Stimulated activated CD4-positive, alpha-beta T cell treated with anti-CD3 and anti-CD28 coated beads, Interleukin-15, amount 100 ng/mL, for 1 hour (primary cell): ENCODE measurements at places on chromosomes 6 and 20.

GRCh38 chr6:139580592-139581484 is 206.4 kb upstream of the CITED2 start:
- DNase-seq = no peak

DNA sequence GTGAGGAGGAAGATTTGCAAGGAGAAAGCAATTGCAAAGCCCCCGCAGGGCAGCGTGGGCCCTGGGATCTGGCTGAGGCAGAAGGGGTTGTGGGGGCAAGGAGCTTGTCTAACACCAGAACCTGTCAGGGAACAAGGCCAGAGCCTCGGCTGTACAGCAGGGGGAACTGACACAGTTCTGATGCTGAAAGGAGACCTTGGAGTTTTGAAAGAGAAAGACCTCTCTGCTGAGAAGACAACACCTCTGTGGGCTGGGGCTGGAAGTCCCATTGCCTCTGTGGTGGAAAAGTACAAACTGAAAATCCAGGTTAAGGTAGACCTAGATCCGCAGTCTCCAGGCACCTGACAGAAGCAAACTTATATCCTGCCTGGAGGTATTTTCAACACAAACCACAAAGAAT is 86.9 kb upstream of the CST7 start:
- DNase-seq = no peak

DNA sequence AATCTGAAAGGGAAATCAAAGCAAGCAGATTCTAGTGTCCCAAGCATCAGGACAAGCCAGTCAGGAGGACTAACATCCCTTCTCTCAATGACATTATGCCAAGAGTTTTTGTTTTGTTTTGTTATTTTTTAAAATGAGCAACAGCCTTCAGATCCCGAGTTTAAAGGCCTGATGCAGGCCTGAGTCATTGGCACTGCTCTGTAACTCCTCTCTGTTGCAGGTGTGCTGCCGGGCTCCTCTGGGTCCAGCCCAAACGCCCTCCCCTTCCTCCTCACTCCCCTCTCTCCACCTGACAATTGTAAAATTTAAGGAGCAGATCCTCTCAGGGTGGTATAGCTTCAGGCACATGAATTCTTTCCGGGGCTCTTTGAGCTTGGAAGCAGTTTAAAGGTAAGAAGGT is 502.0 kb downstream of the BMP2 start:
- no peak for DNase-seq

- no peak for DNase-seq
Observed at GRCh38 chr6:11732036-11732631, 46.5 kb downstream of the ADTRP start.

DNA sequence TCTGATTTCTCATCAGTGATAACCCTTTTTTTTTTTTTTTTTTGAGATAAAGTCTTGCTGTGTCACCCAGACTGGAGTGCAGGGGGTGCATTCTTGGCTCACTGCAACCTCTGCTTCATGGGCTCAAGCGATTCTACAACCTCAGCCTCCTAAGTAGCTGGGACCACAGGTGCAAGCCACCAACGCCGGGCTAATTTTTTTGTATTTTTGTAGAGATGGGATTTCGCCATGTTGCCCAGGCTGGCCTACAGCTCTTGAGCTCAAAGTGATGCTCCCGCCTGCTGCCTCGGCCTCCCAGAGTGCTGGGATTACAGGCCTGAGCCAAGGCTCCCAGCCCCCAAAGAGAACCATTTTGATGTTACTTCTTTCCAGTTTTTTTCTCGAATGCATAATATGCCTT is 2.2 kb downstream of the FABP7 start:
- DNase-seq = no peak

DNA sequence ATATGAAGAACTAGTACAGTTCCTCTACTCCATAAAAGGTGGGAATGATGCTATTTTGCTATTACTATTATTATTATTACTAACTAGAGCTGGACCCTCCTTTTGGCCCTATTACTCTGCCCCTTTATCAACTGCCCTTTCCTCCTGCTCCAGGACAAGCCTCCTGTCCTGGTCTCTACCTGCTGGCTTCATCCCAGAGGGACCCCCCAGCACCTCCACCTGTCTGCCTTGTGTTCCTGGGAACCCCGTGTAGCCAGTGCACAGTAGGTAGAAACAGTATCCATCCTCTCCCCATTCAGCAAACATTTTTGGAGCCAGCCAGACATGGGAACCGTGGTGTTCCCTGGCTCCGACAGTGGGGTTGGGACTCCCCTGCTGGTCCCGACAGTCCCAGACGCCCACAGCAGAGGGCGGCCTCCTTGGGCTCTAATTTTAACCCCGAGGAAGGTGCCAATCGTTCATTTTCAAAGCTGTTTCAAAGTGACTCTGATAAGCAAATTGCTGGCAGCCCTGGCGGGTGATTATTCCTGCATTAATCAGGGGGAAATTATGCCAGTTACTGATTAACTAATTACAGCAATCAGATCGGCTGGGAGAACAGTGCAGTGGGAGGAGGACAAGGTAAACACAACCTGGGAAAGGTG is 44.2 kb upstream of the MDGA1 start:
- no peak for DNase-seq

DNA sequence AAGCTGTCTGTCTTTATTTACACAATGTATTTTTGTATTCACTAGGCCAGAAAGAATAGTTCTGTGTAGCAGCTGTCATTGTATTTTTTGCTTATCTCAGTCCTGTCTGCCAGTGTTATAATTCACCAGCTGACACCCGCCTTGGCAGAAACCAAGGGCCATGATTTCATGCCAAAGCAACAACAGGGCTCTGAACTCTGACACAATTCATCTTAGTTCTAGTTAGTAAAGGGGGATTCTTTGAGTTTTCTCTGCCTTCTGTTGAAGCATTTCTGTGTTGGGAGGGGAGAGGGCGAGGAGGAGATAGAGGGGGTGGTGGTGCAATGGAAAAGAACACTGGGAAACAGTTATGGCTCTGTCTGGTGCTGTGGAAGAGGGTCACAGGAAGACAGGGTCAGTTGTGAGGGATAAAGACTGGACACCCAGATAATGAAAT is 684.6 kb upstream of the MARCKS start:
- no peak for DNase-seq

- no peak for DNase-seq
Observed at GRCh38 chr20:18545566-18545965, 21.7 kb upstream of the SMIM26 start.

DNA sequence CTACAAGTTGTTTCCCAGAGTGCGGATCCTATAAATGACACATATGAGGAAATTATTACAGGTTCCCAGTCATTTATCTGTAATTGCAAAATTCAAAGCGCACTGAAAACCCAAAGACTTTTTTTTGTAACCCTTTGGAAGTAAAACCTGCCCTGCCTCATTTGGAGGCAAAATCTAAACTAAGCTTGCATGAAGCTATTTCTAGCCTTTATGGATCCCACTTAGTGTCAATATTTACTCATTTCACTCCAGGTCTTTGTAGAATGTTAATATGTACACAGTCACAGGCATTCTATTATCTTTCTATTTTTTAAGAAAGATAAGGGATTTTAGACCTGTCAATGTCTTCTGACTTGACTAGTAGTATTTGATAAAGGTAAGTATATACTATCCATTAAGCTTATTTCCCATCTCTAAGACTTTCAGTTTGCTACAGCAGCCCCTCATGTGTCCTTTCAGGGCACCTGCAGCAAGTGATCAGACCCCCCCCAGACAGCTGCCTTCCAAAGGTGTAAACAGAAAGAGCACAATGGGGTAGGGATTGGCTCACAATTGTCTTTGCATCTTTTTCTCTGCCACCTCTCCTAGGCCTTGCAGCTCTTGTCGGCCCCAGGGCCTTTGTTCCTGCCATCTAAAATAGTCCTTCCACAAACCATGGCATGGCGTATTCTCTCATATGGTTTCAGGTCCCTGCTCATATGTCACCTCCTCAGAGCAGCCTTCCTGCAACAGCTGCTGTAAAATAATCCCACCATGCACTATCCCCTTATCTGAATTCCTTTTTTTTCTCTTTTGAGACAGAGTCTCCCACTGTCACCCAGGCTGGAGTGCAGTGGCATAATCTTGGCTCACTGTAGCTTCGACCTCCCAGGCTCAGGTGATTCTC is 1.3 kb upstream of the REPS1 start:
- DNase-seq = no peak

DNA sequence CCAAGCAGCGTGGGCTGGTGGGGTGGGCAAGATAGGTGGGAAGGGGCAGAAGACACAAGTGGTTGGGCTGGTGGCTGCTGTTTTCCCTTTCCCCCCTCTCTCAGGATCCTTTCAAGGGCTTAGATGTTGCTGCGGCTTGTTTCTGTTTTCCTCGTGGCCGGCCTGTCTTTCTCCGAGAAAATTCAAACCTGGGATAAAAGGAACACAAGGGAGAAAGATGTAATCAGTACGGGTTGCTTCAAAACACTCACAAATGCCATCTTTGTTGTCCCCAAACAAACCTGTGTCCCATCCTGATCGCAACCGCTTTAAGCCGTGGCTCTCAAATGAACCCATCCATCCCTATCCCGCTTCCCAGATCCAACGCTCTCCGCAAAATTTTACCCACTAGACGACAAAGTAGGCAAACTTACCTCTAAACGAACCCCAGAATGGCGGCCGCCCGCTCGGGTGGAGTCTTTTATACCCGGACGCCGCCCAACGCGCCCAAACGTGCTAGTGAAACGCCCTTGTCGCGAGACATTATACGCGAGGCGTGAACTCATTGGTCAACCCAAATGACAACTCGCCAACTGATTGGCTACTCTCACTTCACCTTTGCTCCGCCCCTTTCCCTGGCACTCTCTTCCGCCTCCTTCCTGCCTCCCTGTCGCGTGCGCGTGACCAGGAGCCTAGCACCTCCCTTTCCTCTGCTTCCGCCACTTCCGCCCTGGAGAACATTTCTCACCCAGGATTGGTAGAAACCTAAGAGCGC is at the start of gene PPP1R10:
PPP1R10 (minus strand) TSS at position 433 of the 754 bp plus-strand sequence. CDS start 7,299 bp downstream, outside the sequence.
- peak; percentile 90 for DNase-seq

DNA sequence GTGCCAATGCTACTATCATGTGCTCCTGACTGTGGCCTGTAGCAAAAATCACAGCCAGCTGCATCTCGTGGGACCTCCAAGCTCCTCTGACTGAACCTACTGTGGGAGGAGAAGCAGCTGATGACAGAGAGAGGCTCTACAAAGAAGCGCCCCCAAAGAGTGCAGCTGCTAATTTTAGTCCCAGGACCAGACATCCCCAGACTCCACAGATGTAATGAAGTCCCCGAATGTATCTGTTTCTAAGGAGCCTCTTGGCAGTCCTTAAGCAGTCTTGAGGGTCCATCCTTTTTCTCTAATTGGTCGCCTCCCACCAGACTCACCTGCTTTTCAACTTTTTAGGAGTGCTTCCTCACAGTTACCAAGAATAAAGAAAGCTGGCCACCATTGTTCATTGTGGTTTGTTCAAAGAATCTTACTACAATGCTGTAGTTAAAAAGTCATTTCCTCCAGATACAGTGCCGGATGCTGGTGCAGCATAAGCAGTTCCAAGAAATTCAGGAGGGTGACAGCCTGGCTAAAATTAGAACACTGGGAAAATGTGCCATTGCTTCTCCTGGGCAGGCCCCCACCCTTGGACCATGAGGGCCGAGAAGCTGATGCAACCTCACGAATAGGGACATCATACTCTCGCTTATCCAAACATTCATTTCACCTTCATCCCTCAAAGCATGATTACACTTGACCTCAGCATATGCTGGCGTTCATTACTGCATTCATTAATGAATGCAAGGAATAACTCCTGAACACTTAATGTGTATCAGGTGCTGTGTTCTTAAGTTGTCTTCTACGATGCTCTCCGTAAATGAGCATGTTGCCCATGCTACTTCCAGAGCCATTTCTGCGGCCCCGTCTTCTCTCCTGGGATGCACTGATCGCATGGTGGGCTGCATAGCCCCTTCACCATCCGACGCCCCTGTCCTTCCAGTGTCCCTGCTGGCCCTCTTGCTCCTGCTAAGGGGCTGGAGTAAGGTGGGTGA is 66.4 kb downstream of the LY86 start:
- DNase-seq = no peak

GRCh38 chr6:41642960-41643898 is 5.0 kb downstream of the MDFI start:
- no peak for DNase-seq

- no peak for DNase-seq
Observed at GRCh38 chr6:144488590-144488989, 203.5 kb downstream of the UTRN start.

GRCh38 chr6:49579649-49580048 is 29.2 kb downstream of the C6orf141 start:
- DNase-seq = no peak

GRCh38 chr6:33217246-33217645 is 8.9 kb downstream of the RING1 start:
- DNase-seq = no peak

- DNase-seq = no peak
Observed at GRCh38 chr20:12823734-12824133, 185.0 kb upstream of the SPTLC3 start.

GRCh38 chr20:63895952-63896263 is 982 bp downstream of the DNAJC5 start:
- DNase-seq = no peak

- DNase-seq = no peak
Observed at GRCh38 chr6:114049367-114049966, 78.5 kb upstream of the HDAC2 start.

GRCh38 chr20:51189814-51190782 is 167.2 kb upstream of the KCNG1 start:
- DNase-seq = no peak

GRCh38 chr6:52530351-52530750 is 46.5 kb downstream of the TRAM2 start:
- DNase-seq = no peak

GRCh38 chr6:15048367-15048766 is 197.5 kb upstream of the JARID2 start:
- DNase-seq = no peak

GRCh38 chr6:129957941-129958898 is 60.2 kb upstream of the L3MBTL3 start:
- DNase-seq = no peak

GRCh38 chr6:30726506-30727413 is 6.6 kb downstream of the TUBB start:
- DNase-seq = no peak

DNA sequence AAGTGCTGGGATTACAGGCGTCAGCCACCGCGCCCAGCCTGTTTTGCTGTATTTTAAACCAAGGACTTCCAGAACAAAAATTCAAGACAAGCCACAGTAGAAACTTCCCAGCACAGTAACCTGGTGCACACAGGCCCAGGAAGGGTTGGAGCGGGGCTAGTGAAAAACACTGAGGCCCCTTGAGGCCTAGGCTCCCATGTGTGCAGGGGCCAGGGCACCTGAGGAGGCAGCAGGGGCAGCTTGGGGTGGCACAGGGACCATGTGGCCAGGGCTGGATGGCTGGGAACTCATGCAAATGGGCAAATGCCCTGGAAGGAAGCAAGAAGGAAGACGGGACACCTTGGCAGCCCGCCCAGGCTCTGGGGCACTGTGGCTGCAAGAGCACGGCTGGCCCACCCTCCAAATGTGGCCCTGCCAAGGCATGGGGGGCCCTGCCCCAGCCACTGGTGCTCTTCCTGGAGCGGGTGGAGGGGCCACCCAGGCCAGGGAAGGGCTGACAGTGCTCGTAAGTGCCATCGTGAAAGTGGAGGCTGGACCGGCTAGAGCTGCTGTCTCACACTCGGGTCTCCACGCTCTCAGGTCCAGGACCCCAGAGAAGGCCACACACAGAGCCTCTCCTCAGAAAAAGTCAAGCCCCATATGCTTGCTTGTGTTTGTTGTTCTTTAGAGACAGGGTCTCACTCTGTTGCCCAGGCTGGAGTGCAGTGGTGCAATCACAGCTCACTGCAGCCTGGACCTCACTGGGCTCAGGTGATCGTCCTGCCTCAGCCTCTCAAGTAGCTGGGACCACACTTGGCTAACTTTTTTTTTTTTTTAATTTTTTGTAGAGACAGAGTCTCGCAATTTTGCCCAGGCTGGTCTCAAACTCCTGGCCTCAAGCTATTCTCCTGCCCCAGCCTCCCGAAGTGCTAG is 10.3 kb downstream of the SLC2A4RG start:
- DNase-seq = no peak
